ENCODE measurements at places on chromosomes 4 and X.
A peak's percentile ranks its signal among the peaks of the same experiment; 100 is the strongest.

- H3K4me1 ChIP-seq, result no peaks in the 10 kb centered on the region
- no peak overlapping the region for H3K27ac ChIP-seq
- no peaks in the 10 kb centered on the region for H3K36me3 ChIP-seq
- no peak overlapping the region for H3K4me3 ChIP-seq
Measured at GRCh38 chr4:99028187-99028586, 32.7 kb downstream of the METAP1 start.

- peaks cover 4% of the 10 kb centered on the region for H3K27me3 ChIP-seq
- DNase-seq, result peak; percentile 8
- H3K4me3 ChIP-seq, result no peak overlapping the region
- H3K36me3 ChIP-seq, result no peaks in the 10 kb centered on the region
- H3K4me1 ChIP-seq, result no peaks in the 10 kb centered on the region
Measured at GRCh38 chrX:16594490-16594889, 55.5 kb upstream of the S100G start.

- no peaks in the 10 kb centered on the region for H3K4me1 ChIP-seq
- peak; percentile 13 for DNase-seq
- no peaks in the 10 kb centered on the region for H3K36me3 ChIP-seq
- no peak overlapping the region for H3K27ac ChIP-seq
Measured at GRCh38 chr4:169963998-169964397, 62.2 kb downstream of the MFAP3L start.

GRCh38 chr4:118206627-118207026, 146.2 kb downstream of the PRSS12 start:
- H3K4me1 ChIP-seq, result no peaks in the 10 kb centered on the region
- H3K4me3 ChIP-seq, result no peak overlapping the region
- no peaks in the 10 kb centered on the region for H3K27me3 ChIP-seq
- H3K36me3 ChIP-seq, result no peaks in the 10 kb centered on the region
- DNase-seq, result no peak
- H3K27ac ChIP-seq, result no peak overlapping the region

GRCh38 chr4:101418055-101418454, 70.7 kb upstream of the PPP3CA start:
- H3K27ac ChIP-seq, result no peak overlapping the region
- no peaks in the 10 kb centered on the region for H3K27me3 ChIP-seq
- H3K4me1 ChIP-seq, result no peaks in the 10 kb centered on the region

GRCh38 chrX:110287605-110288004, 30.3 kb downstream of the AMMECR1 start:
- H3K4me3 ChIP-seq, result no peak overlapping the region
- H3K4me1 ChIP-seq, result no peaks in the 10 kb centered on the region
- DNase-seq, result no peak
- H3K36me3 ChIP-seq, result no peaks in the 10 kb centered on the region
- H3K27ac ChIP-seq, result no peak overlapping the region

GRCh38 chr4:30536231-30536630, 183.9 kb upstream of the PCDH7 start:
- no peaks in the 10 kb centered on the region for H3K36me3 ChIP-seq
- H3K27me3 ChIP-seq, result no peaks in the 10 kb centered on the region
- DNase-seq, result no peak
- no peak overlapping the region for H3K4me3 ChIP-seq
- no peaks in the 10 kb centered on the region for H3K4me1 ChIP-seq
- H3K27ac ChIP-seq, result no peak overlapping the region

GRCh38 chrX:150162141-150162540, 201.0 kb upstream of the MAMLD1 start:
- H3K36me3 ChIP-seq, result no peaks in the 10 kb centered on the region
- no peak overlapping the region for H3K27ac ChIP-seq
- no peaks in the 10 kb centered on the region for H3K27me3 ChIP-seq
- peaks cover 3% of the 10 kb centered on the region for H3K4me1 ChIP-seq
- no peak overlapping the region for H3K4me3 ChIP-seq

- no peak for DNase-seq
- H3K4me3 ChIP-seq, result no peak overlapping the region
- H3K36me3 ChIP-seq, result peaks cover 8% of the 10 kb centered on the region
- H3K27ac ChIP-seq, result peak overlapping the region; percentile 27
- peaks cover 58% of the 10 kb centered on the region for H3K4me1 ChIP-seq
- H3K27me3 ChIP-seq, result no peaks in the 10 kb centered on the region
Measured at GRCh38 chr4:1784789-1785591, 8.1 kb upstream of the FGFR3 start.

DNA sequence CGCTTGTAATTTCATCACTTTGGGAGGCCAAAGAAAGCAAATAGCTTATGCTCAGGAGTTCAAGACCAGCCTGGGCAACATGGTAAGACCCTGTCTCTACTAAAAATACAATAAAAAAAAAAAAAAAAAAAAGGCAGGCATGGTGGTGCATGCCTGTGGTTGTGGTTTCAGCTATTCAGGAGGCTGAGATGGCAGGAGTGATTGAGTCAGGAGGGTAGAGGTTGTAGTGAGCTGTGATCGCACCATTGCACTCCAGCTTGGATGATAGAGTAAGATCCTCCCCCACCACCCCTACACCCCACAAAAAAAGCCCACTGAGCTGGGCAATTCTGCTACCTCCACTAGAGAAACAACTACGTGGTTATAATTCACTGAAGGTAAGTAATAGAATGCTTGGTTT, 118.8 kb upstream of the PCDH18 start:
- no peaks in the 10 kb centered on the region for H3K4me1 ChIP-seq
- H3K36me3 ChIP-seq, result no peaks in the 10 kb centered on the region
- H3K4me3 ChIP-seq, result no peak overlapping the region
- no peak for DNase-seq
- H3K27ac ChIP-seq, result no peak overlapping the region

- no peak overlapping the region for H3K4me3 ChIP-seq
- no peak overlapping the region for H3K27ac ChIP-seq
- DNase-seq, result no peak
Measured at GRCh38 chr4:1403177-1403583, 3.1 kb downstream of the NKX1-1 start.

GRCh38 chrX:10756441-10756840, 136.1 kb upstream of the MID1 start:
- H3K4me1 ChIP-seq, result no peaks in the 10 kb centered on the region
- peaks cover 4% of the 10 kb centered on the region for H3K27me3 ChIP-seq
- H3K4me3 ChIP-seq, result no peak overlapping the region
- H3K27ac ChIP-seq, result peak overlapping the region; percentile 1
- no peaks in the 10 kb centered on the region for H3K36me3 ChIP-seq

GRCh38 chr4:11423465-11423864, 5.2 kb downstream of the HS3ST1 start:
- H3K27me3 ChIP-seq, result peaks cover 12% of the 10 kb centered on the region
- H3K4me3 ChIP-seq, result no peak overlapping the region
- no peak for DNase-seq
- H3K4me1 ChIP-seq, result peaks cover 25% of the 10 kb centered on the region
- H3K27ac ChIP-seq, result no peak overlapping the region

DNA sequence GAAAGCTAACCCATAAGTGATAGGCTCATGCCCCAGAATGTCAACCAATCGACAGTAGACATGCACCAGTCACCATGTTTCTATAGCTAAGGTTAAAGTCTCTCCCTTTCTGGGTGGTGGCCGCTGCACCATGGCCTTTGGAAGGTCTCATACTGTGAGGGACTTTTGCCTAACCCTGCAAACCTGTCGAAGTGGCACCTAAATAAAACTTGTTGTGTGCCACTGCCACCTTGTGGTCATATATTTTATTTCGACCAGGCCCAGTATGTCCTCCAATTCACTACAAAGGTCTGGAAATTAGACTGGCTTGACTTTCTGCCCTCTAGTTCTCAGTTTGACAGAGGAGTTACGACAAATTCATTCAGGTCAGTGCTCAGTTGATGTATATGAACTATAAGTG, 163.1 kb downstream of the SMARCA1 start:
- H3K36me3 ChIP-seq, result no peaks in the 10 kb centered on the region
- peak; percentile 22 for DNase-seq
- H3K4me1 ChIP-seq, result no peaks in the 10 kb centered on the region
- no peaks in the 10 kb centered on the region for H3K27me3 ChIP-seq
- no peak overlapping the region for H3K27ac ChIP-seq

DNA sequence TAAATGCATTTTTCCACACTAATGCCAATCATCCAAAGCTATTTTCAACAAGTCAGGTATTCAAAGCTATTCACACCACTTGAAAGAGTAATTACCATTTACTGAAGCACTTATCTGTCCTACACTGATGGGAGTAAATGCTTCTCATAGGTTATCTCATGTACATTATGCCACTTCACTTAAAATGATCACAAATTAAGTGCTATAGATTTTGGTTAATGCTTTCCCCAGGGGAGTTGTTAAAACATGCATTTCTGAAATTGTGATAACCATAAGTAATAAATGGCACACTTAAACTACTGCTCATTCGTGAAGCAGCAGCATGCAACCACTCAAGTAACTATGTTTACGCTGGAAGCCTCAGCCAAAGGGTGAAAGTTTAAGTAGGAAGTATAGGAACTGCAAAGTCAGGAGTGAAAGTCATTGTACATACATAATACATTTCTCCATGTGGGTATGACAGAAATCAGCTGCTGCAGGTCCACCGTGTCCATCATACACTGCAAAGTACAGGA, 6.6 kb downstream of the PPM1K start:
- no peak overlapping the region for H3K27ac ChIP-seq
- H3K4me1 ChIP-seq, result peaks cover 9% of the 10 kb centered on the region
- no peaks in the 10 kb centered on the region for H3K27me3 ChIP-seq
- H3K4me3 ChIP-seq, result no peak overlapping the region
- H3K36me3 ChIP-seq, result peaks cover 5% of the 10 kb centered on the region

DNA sequence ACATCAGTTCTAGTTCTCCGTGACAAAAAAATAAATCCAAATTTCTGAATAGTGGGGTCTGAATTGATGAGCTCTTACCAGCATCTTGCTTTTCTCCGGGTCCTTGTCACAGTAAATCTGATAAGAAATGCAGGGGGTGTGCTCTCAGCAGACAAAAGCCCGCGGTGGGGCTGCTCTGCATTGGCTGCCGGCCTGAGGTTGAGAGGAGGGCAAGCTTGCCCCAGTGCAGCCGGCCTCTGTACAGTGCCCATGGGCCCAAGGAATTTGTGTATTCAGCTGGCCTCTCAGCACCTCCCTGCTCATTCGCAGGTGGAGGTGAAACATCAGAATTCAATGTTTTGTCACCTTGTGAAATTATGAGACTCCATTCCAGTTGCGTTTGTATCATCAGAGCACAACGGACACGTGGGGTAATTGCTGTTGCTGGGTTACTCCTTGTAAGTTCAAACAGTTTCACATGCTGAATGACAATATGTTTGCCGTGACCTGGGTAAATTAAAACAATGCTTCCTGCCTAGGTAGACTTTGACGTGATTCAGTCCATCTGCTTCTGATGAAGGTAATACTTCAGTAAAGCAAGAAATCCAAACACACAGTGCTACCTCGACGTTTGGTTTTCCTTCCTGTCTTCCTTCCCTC, 596.4 kb downstream of the MID1IP1 start:
- H3K27me3 ChIP-seq, result peaks cover 26% of the 10 kb centered on the region
- no peaks in the 10 kb centered on the region for H3K36me3 ChIP-seq
- H3K4me1 ChIP-seq, result peaks cover 9% of the 10 kb centered on the region
- H3K27ac ChIP-seq, result no peak overlapping the region
- no peak for DNase-seq

GRCh38 chrX:54182194-54182863, 725 bp downstream of the FAM120C start:
- no peak for DNase-seq
- H3K27me3 ChIP-seq, result no peaks in the 10 kb centered on the region
- H3K36me3 ChIP-seq, result no peaks in the 10 kb centered on the region
- peak overlapping the region; percentile 55 for H3K4me3 ChIP-seq
- H3K27ac ChIP-seq, result peak overlapping the region; percentile 49

DNA sequence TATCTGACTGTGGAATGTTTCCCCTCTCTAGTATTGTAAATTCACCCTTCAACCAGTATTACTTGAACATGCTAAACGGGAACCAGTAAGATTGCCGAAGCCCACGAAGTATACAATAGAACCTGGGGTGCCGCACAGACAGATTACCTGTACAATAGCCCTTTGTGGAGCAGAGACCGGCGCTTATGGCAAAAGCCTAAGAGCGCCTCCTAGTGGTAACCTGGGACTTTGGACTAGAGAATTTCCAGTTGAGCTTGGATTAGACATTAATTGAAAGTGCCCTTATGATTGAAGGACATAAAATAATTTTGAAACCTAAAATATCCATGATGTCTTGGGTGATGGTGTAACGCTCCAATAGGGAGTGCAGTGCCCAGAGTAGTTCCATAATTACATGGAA, 14.1 kb downstream of the ZNF157 start:
- no peak overlapping the region for H3K4me3 ChIP-seq
- DNase-seq, result peak; percentile 83
- no peak overlapping the region for H3K27ac ChIP-seq
- H3K27me3 ChIP-seq, result peaks cover 2% of the 10 kb centered on the region
- no peaks in the 10 kb centered on the region for H3K36me3 ChIP-seq

GRCh38 chrX:853304-853703, 222.7 kb downstream of the SHOX start:
- H3K4me3 ChIP-seq, result no peak overlapping the region
- no peak overlapping the region for H3K27ac ChIP-seq
- no peak for DNase-seq
- H3K4me1 ChIP-seq, result peaks cover 3% of the 10 kb centered on the region

GRCh38 chrX:136742721-136743379, 37.9 kb downstream of the ARHGEF6 start:
- DNase-seq, result no peak
- H3K4me1 ChIP-seq, result no peaks in the 10 kb centered on the region
